Astrocyte of the hippocampus (primary cell): ENCODE measurements at places on chromosomes 6 and 20.

- DNase-seq = peak; percentile 63
Observed at GRCh38 chr6:11606332-11606731, 68.8 kb downstream of the TMEM170B start.

GRCh38 chr6:138248878-138249277 lies 30.6 kb upstream of the PBOV1 start:
- DNase-seq = no peak

DNA sequence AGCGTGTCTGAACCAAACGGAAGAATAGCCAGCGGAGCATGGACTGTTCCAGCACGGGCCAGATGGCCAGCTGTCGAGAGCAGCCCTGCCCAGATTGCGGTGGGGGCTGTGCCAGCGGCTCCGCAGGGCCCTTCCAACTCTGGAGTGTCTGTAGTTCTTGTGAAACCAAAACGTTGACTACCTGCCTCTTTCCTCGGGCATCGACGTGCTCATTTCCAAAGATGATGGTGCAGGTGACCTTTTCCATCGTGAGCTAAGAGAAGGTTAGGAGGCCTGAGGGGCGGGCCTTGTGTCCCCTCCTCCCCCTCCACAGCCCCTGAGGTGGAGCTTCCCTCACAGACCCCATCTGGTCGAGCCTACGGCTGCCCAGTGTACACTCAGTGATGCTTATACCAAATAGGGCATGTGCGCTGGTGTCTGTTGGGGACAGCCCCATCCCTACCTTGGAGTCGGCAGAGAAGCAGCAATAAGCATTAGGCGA lies 12.9 kb upstream of the C20orf144 start:
- DNase-seq = no peak

- DNase-seq = no peak
Observed at GRCh38 chr20:60869625-60870024, 382.4 kb upstream of the CDH4 start.

DNA sequence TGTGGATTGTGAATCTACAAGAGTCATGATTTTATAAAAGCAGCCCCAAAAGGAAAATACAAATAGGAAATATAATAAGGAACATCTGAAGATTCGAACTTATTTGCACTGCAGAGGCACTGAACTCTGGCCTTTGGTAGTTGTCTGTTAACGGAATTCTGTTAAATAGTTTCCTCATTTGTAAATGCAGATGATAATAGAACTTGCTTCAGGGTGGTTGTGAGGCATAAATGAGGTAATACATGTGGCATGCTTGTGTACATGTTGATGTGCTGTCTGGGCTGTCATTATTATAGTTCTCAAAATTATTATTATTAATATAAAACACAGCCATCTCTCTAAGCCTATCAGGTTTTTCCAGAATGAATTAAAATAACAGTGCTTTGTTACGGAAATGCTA lies 302.0 kb downstream of the NRN1 start:
- no peak for DNase-seq

- no peak for DNase-seq
Observed at GRCh38 chr6:33088931-33089620, 13.3 kb downstream of the HLA-DPB1 start.

- peak; percentile 62 for DNase-seq
Observed at GRCh38 chr20:31740208-31740607, 1.1 kb downstream of the TPX2 start.

GRCh38 chr20:51757226-51757625 lies 11.0 kb downstream of the ATP9A start:
- no peak for DNase-seq

DNA sequence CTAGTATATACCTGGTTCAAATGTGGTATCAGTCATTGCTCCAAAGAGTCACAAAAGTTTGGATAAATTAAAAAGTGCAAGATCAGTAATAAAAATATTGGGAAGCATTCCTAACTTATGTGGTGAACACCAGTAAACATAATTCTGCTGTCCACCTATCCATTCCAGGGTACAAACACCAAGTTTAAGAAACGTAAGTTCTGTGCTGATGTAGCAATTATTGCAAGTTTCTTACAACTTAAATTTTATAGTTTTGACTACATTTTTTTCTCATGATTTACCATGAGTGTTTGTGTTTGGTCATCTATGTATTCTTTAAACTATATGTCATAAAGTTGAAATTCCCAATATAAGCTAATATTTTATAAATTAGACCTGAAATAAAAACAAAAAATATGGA lies 255.0 kb upstream of the THEMIS start:
- no peak for DNase-seq

GRCh38 chr6:28104392-28105244 lies 19.8 kb upstream of the ZSCAN16 start:
- peak; percentile 93 for DNase-seq

DNA sequence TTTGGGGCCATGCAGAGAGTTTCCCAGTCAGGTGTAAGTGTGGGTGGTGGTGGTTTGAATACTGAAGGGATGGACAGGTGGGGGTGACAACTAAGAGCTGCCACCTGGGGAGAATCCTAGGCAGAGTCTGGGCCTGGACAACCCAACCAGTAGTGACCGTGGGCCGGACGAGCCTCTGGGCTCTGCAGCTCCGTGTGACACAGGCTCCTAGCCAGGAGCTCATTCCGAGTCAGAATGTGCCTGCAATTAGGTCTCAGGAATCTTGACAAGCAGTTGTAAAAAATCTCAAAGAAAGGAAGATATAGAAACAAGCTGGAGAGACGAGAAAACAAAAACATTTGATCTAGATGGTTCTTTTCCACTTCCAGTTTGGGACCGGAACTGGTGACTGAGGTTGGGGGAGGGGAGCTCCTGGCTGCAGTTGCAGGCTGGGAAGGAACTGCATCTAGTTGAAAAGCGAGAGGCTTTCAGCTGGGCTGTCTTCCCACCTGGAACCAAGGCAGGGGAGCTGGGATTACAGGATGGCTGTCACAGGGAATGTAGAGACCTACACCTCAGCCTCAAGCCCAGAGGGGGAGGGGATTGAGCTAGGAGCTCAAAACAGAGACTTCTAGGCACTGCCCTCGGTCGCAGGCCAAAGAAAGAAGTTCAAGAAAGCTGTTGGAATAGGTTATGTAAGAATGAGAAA lies 156.9 kb downstream of the PAX1 start:
- DNase-seq = no peak

- DNase-seq = peak; percentile 14
Observed at GRCh38 chr6:163717106-163717764, 302.7 kb downstream of the QKI start.

DNA sequence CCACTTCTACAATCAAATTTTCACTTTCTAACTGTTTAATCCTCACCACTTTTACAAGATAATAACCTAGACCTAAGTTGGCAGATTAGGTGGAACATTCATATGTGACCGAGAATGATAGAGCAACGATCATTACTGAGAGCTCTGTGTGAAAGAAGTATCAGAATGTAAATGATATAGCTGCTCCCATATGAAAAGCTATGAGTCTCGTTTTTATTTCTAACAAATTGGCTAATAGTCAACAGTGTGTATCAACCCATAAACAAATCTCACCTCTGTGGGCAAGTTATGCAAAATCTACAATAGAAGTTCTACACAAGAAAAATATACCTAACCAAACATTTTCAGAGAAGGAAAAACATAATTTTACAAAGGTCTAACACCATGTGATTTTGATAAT lies 3.7 kb downstream of the LGSN start:
- DNase-seq = no peak

- DNase-seq = no peak
Observed at GRCh38 chr6:4786996-4787395, 10.8 kb downstream of the CDYL start.
